ENCODE measurements at places on chromosomes 7 and 10. TPM values are rescaled to one million over a fixed set of nuclear protein-coding genes. Genes with fewer than 3 reads are reported as not detected.

The TFEC gene
- total RNA-seq = not detected

The NPC1L1 gene
- not detected for total RNA-seq

The CAV2 gene
- total RNA-seq = 171 TPM

The TUBB8 gene
- total RNA-seq = not detected

The LIPK gene
- not detected for total RNA-seq

The ZPBP gene
- not detected for total RNA-seq

The TMEM130 gene
- total RNA-seq = not detected

The MAGI2 gene
- total RNA-seq = 0.07 TPM

The PAX2 gene
- not detected for total RNA-seq

The AMZ1 gene
- total RNA-seq = not detected

The OPALIN gene
- not detected for total RNA-seq

The SEC24C gene
- 97.9 TPM for total RNA-seq

The AKR1E2 gene
- 0.29 TPM for total RNA-seq

The CREB5 gene
- total RNA-seq = 40.5 TPM

The HKDC1 gene
- total RNA-seq = 0.68 TPM

DNA sequence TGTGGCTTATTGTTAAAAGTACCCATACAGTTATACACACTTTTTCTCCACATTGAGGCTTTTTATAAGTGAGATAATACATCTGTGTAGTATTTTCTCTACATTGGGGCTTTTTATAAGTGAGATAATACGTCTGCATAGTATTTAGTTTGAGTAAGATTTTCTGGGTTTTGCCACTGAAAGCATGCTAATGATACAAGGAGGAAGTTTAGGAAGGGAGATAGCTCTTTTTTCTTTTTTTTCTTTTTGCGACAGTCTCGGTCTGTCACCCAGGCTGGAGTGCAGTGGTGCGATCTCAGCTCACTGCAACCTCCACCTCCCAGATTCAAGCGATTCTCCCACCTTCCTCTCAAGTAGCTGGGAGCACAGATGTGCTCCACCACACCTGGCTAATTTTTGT is 13.3 kb downstream of the FAM107B start:
- no peak for DNase-seq

DNA sequence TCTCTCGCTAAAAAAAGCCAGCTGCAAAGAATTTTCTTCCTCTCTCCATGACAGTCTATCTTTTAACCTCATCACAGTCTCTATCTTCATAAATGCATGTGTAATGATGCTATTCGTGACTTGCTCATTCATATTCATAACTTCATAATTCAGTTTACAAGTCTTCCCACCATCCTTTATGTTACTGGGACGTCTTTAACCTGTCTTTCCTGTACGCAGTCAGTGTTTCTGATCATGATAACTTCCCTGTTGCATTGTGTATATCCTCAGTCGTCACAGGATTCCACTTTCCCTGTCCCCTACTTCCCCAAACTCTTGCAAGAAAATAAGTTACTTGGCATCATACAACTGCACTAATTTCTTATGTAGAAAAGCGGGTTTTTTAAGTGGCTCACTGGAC is 165.6 kb upstream of the ASAH2 start:
- DNase-seq = no peak

DNA sequence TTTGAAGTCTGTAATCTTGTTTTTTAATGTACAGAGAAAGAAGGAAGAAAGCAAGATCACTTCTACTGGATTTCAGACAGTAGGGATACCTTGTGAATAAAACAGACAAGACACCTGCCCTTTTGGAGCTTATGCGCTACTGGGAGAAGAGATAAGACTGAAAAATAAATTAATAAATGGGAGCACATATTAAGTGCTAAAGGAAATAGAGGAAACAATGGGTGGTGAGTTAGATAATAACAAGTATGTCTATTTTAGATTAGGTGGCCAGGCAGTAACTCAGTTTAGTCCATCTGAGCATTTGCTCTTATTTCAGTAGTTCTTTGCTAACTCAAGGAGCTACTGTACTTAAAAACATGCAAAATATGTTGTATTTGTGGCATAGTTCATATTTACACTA is 15.9 kb downstream of the MIOS start:
- DNase-seq = no peak

GRCh38 chr7:100065452-100066186 is 15.9 kb downstream of the ZNF3 start:
- no peak for DNase-seq

DNA sequence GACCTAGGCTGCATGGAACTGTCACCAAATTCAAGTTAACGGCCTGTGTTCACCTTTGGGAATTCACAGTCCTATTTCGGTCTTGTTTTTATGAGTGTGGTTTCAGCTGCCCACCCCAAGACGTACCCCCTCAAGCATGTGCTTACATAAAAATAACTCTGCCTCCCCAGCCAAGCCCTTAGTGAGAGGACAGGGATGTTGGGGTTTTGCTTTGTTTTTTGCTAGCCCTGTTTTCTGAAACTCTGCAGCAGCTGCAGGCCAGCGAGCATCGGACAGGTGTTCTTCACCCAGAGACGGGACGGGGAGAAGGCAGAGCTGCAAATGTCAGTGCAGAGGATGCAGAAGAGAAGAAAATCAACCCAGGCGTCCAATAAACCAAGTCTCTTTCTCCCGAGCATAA is 13.5 kb downstream of the CHST15 start:
- DNase-seq = no peak

DNA sequence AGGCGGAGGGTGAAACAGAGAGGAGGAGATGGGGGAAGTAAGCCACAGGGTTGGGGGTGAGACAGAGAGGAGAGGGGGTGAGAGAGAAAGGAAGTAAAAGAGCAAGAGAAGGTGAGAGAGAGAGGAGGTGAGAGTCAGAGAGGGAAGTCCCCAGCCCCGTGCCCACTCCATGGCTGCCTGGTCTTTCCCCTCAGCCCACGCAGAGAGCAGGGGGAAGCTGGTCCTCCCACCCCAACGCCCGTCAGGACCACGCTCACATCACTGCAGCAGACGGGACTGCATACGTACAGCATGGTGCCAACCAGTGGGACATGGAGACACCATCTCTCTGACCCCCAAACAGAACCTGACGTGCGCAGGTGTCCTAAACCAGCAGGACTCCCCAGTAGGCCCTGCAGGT is 12.1 kb upstream of the PDGFA start:
- no peak for DNase-seq

- DNase-seq = no peak
Observed at GRCh38 chr7:151125470-151125845, 39.2 kb downstream of the AGAP3 start.

DNA sequence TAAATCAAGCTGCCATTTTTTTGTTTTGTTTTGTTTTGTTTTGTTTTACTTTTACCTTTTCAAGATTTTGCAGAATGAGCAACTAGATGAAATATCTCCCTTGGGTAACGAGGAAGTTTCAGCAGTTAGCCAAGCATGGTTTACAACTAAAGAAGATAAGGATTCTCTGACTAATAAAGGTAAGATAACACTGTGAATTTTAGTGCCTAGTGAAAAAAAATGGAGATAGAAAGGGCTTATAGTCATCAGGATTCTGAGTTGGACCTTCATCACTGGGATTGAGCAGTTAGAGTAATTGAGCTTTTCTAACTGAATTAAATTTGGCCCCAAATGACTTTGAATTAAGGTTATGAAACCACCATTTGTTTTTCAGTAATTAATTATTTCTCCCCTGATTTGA is 21.2 kb downstream of the DMTF1 start:
- no peak for DNase-seq

GRCh38 chr7:93828260-93828659 is 62.3 kb downstream of the TFPI2 start:
- DNase-seq = no peak

GRCh38 chr10:69745698-69746097 is 56.0 kb upstream of the COL13A1 start:
- no peak for DNase-seq

DNA sequence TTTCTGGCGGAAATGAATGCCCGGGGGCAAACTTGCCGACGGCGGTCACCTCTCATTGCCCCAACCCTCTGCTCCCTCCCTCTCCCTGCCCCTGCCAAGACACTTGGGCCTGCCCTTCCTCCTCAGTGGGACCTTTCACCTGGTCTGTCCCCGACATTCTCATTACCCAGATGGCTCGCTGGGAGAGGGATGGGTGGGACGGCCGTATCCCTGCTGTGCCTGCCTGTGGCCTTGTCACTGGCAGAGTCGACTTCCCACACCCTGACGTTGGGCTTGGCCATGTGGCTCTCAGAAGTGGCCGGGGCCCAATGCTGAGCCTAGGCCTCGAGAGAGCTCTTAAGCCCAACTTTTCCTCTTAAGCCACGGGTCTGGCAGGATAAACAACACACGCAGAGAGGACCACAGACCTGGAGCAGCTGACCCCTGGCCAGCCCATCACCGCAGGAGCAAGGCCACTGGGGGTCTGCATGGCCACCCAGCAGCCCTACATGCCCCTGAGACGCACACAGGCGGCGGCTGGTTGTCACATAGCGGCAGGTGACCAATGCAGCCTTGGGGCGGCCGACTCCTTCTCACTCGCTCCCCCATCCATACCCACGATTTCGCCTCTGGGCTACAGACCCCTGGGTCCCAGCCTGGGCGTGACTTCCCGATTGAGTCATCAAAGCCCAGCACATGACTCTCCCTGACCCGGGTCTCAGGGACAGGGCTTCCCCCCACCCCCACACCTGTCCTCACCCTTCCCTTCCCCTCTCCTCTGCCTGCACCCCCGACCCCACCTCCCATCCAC is 40.1 kb downstream of the SLC29A4 start:
- no peak for DNase-seq

GRCh38 chr7:70646536-70647248 is 485.3 kb upstream of the GALNT17 start:
- no peak for DNase-seq

GRCh38 chr7:30301751-30302150 is 17.4 kb downstream of the ZNRF2 start:
- peak; percentile 84 for DNase-seq

DNA sequence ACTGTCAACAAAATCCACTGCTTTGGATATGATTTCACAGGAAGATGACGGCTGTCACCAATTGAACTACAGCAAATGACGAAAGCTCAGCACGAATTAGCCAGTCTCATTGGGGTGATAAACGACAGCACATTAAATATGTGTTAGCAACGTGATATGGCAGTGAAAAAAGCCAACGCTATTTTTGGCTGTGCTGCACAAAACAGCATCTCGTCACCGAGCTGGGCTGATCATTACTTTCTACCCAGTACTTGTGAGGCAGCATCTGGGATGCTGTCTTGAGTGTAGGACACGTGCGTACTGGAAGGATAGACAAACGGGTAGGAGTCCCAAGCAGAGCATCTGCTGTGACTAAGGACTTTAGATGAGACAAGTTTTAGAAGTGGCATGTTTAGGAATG is 138.3 kb downstream of the EXOC4 start:
- DNase-seq = no peak

DNA sequence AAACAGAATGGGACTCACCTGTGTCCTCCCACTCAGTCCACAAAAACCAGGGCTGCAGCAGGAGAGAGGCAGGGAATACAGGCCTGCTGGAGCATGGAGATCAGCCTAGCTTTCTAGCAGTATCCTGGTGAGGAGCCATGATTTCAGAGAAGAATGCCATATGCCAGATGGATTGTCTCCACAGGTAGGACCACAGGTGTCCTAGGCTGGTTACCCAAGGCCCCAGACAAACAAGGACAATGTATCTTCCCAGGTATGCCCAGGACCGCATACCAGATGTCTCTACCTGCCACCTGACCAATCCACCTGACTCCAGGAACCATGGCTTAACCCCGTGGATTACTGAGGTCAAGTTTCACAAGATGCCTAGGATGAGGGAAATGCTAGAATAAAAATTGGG is 295.4 kb upstream of the NPSR1 start:
- DNase-seq = no peak

- DNase-seq = peak; percentile 27
Observed at GRCh38 chr10:94133239-94133638, 139.5 kb downstream of the PLCE1 start.

DNA sequence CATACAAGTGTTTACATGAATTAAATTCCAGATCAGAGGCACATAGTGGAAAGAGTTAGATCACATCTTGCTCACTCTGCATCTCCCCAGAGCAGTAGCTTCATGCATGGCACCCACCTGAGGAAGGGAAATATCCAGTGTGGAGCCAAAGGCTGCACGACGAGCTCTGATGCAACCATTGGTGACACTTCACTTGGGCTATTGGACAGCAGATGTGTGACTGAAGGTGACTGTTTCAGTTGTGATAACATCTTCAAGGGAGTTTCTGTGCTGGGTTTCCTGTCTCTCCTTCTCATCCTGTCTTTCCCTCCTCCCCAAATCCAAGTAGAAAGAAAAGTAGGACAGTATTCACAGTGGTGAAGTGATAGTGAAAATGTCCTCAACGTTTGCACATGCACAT is 115.0 kb downstream of the TAF3 start:
- DNase-seq = no peak

- peak; percentile 84 for DNase-seq
Observed at GRCh38 chr10:76547352-76547972, 1090.1 kb downstream of the KCNMA1 start.

GRCh38 chr10:102819054-102819453 is 18.2 kb downstream of the CYP17A1 start:
- DNase-seq = no peak

GRCh38 chr7:28768577-28769147 is 189.5 kb downstream of the TRIL start:
- peak; percentile 79 for DNase-seq

GRCh38 chr10:132518572-132519381 is 18.8 kb upstream of the INPP5A start:
- no peak for DNase-seq

- peak; percentile 46 for DNase-seq
Observed at GRCh38 chr10:3785851-3786271, 852 bp upstream of the KLF6 start.

DNA sequence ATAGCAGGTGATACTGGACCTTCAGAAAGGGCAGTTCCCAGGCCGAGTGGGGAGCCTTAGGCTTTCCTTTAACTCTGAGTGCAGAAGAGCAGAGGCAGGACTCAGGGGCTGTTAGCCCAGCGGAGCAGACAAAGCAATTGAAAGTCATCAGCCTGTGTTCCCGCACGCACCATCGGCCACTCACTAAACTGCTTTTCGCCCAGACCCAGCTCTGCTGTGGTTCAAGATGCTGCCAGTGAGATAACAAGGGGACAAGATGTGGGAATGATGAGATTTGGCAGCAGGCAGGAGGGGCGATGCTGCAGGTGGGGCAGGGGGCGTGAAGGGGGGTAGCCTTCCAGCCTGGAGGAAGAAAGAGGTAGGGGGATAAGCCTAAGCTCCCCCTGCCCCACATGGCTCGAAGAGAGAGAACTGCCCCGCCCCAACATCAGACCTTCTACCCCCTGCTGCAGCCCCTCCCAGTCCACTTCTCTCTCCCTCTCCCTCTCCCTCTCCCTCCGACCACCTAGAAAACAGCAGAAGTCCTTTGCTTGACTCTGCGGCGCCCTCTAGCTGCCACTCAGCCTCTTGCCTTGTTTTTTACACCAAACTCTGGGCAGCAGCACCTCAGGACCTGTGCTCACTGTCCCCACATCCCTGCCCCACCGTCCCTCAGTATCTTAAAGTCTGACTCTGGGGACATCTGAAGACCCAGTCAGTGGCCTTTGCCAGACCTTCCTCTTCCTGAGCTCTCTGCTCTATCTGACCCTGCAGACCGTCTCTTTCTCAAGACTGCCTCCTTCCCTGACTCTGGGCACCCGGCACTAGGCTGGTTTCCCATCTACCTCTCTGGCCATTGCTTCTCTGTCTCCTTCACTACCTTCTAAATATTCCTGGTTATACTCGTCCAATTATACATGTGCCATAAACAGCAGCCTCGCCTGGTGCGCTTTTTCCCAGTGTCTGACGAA is 110.5 kb downstream of the C10orf105 start:
- DNase-seq = peak; percentile 61

All from MCF 10A (cell line).